Suprapubic skin (tissue), 4 donors: ENCODE measurements at places on chromosomes 6 and 20. TPM values are rescaled to one million over a fixed set of nuclear protein-coding genes. Genes with fewer than 3 reads are reported as not detected.

DNA sequence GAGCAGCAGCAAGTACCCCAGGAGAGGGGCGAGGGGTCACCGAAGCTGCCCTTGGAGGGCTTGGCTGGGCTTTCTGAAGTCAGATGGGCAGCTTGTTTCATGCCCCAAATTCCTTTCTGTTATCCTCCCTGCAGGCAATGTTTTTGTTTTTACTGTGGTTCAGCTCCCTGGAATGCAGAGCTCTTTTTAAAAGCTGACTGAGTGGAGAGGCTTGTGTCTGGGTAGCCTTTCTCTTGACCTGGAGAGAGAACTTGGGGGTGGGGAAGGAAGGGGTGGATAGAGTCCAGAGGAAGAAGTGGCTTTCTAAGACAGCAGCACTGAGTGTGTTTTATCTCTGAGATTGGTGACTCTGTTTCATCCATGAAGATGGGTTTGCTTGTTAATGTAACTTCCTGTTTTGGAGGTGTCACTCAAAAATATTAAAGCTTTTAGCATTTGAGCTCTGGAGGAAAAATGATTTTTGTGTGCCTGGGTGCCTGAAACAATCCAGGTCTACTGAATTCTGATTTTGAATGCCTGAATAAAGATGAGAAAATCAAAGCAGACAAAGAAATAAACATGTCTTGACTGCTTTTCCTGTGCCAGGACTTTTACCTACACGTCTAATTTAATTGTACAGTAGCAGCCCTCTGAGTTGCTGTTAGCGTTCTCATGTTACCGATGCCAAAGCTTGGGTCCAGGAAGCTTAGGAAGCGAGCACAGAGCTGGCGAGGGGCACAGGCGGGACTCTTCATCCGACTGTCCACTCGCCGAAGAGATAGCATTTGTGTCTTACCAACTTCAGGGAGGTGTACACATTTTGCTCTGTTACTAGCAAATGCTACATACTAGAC, 78.2 kb upstream of the EEF1E1 start:
- H3K27me3 ChIP-seq = peaks cover 9% of the 10 kb centered on the region
- H3K27ac ChIP-seq = no peak overlapping the region
- H3K4me1 ChIP-seq = no peaks in the 10 kb centered on the region
- no peaks in the 10 kb centered on the region for H3K36me3 ChIP-seq
- DNase-seq = no peak

DNA sequence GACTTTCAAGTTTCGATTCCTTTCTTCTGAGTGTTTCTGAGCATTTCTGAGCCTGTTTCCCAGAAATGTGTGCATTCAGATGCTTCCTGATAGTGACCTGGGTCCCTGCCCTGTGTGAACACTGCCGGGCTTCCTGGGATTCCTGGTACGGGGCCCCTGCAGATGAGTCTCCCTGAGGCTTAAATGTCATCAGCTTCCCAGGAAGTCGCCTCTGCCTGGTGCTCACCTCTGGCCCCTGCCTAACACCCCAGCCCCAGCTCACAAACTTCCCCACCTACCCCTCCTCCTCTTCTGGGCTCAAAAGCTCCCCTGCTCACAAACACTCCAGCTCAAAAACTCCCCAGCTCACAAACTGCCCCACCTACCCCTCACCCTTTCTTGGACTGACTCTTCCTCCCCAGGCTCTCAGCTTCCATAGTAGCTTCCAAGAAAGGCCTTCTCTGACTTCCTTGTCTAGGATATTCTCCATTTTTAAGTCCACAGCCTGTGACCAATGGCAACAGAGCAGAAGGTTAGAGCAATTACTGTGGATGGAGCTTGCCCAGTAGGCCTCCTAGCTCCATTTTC, 42.0 kb downstream of the TGM2 start:
- H3K36me3 ChIP-seq = no peaks in the 10 kb centered on the region
- H3K4me3 ChIP-seq = no peak overlapping the region
- no peaks in the 10 kb centered on the region for H3K27me3 ChIP-seq
- H3K27ac ChIP-seq = no peak overlapping the region

DNA sequence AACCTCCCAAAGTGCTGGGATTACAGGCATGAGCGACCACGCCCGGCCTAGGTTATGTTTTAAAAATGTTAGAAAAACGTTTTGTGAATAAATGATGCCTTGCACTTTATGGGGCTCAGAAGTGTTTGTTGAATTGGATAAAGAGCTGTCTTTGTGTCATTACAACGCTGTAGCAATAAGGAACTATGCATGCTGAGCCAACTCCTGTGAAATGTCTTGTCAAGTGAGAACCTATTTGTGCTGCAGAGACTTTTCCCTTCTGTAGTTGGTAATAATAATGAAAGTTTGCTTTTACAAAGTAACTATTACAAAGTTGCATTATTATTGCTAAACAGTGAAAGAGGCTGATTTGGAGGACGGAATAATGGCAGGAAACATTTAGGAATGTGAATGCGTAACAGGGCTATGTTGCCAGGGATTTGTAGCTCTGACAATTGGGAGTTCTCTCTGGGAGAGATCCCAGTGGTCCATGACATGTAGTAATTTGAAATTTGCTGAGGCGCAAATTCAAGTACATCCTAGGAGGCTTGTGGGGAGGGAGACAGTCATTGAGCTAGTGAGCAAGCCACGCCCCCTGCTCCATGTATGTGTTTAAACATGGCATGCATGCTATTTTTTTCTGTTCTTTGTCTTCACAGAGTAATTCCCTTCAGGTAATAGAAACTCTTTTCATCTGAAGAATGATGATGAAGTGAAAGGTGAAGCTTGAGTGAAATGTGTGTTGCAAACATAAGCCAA, 16.8 kb upstream of the BICRAL start:
- no peak overlapping the region for H3K4me3 ChIP-seq
- no peaks in the 10 kb centered on the region for H3K27me3 ChIP-seq
- H3K4me1 ChIP-seq = peaks cover 4% of the 10 kb centered on the region

DNA sequence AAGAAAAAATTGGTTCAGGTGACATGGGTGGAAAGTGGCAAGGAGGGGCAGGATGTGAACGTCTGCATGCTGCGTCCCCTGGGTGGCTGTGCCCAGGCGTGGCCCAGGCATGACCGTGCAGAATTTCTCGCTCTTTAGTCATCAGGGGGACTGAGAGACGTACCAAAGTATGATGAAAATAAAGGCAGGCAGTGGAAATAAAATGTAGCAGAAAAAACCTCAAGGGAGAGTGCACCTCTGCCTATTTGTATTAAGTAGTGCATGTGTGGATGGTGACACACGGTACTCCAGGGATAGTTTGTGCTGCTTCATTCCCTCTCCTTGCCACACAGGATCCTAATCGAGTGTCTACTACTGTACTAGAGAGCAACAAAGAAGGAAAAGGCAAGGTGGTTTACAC, 81.1 kb downstream of the ATP9A start:
- H3K36me3 ChIP-seq = peaks cover 15% of the 10 kb centered on the region
- no peak for DNase-seq
- H3K4me1 ChIP-seq = no peaks in the 10 kb centered on the region
- H3K27ac ChIP-seq = no peak overlapping the region
- H3K27me3 ChIP-seq = no peaks in the 10 kb centered on the region

The PFDN4 gene
- total RNA-seq = 48.7 TPM

The AVP gene
- total RNA-seq = not detected

DNA sequence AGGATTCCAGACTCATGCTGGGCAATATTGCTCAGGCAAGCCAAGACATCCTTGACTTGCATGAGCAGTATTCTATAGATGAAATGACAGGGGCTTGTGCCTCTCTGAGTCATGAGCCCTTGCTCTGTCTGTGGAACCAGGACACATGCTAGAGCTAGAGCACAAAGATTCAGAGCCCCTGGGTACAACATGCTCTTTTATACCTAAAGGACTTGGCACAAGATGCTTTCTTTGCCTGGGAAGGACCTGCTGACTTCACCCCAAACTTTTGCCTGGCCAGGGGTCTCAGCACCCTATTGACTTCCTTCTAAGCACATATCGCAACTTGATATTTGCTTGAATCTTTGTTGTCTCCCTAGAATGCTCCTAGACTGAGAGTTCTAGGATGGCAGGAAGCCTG, 27.4 kb downstream of the TGM6 start:
- no peak overlapping the region for H3K4me3 ChIP-seq
- H3K27me3 ChIP-seq = no peaks in the 10 kb centered on the region
- no peaks in the 10 kb centered on the region for H3K4me1 ChIP-seq
- no peak overlapping the region for H3K27ac ChIP-seq

The TUBB2A gene
- 338 TPM for total RNA-seq

The SMLR1 gene
- total RNA-seq = not detected

DNA sequence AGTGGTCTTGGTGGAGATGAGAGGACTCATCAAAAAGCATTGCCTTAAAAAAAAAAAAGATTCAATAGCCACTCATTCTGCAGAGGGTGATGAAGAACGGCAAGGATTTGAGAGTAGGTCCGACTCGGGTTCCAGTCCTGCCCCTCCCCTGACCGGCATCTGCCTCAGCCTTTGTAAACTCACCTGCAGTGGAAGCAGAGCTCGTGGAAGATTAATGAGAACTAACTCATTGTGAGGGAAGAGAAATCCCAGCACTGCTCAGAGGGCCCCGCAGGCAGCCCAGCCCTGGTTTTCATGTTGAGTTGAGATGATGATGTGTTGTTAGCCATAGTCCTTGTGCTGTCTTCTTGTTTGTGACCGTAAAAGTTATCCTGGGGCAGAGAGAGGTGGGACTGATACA, 59.4 kb downstream of the GCNT2 start:
- DNase-seq = no peak
- peaks cover 9% of the 10 kb centered on the region for H3K4me1 ChIP-seq
- no peaks in the 10 kb centered on the region for H3K36me3 ChIP-seq

The RIPPLY2 gene
- not detected for total RNA-seq

- no peak overlapping the region for H3K4me3 ChIP-seq
- H3K27me3 ChIP-seq = no peaks in the 10 kb centered on the region
- H3K36me3 ChIP-seq = no peaks in the 10 kb centered on the region
- H3K27ac ChIP-seq = no peak overlapping the region
These were observed 196.5 kb upstream of the CST7 start for GRCh38 chr20:24752612-24753011.

The FAM83C gene
- total RNA-seq = 29.3 TPM

GRCh38 chr6:356828-357251, 34.7 kb upstream of the IRF4 start:
- H3K36me3 ChIP-seq = peaks cover 6% of the 10 kb centered on the region
- no peak overlapping the region for H3K4me3 ChIP-seq
- no peaks in the 10 kb centered on the region for H3K27me3 ChIP-seq
- DNase-seq = no peak

DNA sequence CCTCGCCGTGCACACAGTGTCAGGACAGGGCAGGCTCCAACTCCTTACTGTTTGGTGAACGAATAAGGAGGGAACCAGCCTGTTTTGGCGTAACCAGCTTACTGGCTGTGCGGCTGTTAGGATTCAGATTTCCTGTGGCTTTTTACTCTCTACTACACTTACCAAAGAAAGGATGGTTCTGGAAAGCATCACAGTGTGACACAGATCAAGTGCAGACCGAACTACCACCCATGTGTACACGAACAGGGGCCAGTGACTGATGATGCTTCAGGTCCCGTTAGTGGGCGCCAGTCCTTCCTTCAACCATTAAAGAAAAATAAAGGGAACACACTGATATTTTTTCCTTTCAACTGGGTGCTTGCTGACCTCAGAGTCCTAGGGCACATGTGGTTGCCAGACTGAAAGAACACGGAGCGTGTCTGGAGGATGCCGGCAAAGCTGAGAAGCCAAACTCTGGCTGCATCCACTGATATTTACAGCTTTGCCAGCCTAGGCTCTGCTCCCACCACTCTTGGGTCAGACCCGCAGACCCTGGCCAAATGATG, 352.3 kb upstream of the AGPAT4 start:
- no peak overlapping the region for H3K27ac ChIP-seq
- H3K27me3 ChIP-seq = no peaks in the 10 kb centered on the region
- no peaks in the 10 kb centered on the region for H3K36me3 ChIP-seq
- no peak overlapping the region for H3K4me3 ChIP-seq
- peaks cover 7% of the 10 kb centered on the region for H3K4me1 ChIP-seq
